ENCODE measurements at places on chromosomes 1 and 21.
A peak's percentile ranks its signal among the peaks of the same experiment; 100 is the strongest.

DNA sequence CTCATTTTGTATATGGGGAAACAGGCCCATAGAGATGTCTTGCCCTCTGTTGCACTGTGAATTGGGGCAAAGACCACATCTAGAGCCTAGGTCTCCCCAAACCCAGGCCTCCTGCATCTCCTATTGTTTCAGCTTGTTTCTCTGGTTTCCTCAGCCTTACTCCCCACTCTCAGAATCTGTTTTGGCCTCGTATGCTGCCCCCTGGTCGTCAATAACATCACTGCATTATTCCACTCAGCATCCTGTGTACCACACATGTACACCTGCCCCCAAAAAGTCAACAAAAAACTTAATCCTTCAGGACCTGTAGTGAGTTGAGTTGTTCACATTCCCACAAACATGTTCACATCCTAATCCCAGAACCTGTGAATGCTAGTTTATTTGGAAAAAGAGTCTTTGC, 184.8 kb downstream of the BRINP2 start:
- no peak for DNase-seq

DNA sequence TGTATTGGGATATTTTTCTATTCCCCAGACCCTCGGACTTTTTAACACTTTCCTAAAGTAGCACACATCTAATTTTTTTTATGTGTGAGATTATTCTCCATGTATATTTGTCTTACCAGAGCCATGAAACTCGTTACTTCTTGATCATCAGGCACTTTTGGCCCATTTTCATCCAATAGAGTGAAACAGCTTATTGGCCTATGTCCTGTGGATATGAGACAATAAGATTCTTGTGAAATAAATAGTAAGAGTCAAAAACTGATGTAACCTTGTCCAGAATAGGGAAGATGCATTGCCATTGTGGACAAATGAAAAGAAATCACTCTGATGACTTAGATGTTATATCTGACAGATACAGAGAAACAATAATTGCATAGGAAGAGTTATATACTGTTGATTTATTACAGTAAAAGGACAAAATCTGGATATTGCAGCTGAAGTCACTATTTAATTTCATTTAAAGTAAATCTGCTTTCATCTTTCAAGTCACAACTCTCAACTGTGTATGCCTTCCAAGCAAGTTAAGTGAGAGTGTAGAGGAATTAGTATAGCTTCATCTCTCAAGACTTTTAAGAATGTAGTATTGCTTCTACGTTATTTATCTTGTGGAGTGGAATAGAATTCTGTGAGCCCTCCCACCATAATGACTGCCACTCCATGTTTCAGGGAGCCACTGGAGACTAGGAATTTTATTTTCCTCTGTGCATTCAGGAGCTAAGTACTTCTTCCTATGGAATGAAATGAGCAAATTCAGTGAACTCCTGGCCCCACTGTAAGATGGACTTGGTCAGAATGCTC, 86.9 kb downstream of the ADAMTS1 start:
- DNase-seq, result no peak

- DNase-seq, result no peak
These were observed 132.9 kb downstream of the RHOU start for GRCh38 chr1:228867951-228868730.

DNA sequence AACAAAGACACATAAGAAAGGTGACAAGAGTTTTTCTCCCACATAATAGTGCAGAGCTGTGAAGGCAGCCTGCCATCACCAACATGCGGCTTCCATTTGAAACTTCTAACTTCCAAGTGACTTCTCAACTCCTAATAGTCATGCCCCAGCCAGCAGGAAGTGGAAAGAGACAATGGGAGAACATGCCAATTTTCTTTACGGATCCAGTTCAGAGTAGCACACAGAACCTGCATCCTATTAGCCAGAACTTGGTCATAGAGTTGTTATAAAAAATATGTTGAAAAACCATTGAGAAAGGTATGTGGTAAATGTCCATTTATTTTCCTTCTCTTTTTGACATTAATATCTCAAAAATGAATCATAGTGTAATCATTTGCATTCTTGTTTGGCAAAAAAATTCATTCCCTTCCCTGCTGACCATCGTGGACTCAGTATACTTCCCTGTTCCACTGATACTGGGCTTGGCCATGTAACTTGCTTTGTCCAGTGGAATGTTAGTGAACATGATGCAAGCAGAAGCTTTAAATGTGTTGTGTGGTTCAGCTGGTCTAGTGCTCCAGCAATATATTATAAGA, 197.4 kb downstream of the SEC16B start:
- DNase-seq, result no peak

GRCh38 chr21:26280148-26280547, 109.6 kb upstream of the APP start:
- no peak for DNase-seq

GRCh38 chr21:37631319-37632117, 264.9 kb downstream of the DYRK1A start:
- no peak for DNase-seq

- no peak for DNase-seq
These were observed 520 bp downstream of the TNFRSF18 start for GRCh38 chr1:1205769-1206375.

- no peak for DNase-seq
These were observed 202.0 kb downstream of the LRRC40 start for GRCh38 chr1:70003211-70003908.

DNA sequence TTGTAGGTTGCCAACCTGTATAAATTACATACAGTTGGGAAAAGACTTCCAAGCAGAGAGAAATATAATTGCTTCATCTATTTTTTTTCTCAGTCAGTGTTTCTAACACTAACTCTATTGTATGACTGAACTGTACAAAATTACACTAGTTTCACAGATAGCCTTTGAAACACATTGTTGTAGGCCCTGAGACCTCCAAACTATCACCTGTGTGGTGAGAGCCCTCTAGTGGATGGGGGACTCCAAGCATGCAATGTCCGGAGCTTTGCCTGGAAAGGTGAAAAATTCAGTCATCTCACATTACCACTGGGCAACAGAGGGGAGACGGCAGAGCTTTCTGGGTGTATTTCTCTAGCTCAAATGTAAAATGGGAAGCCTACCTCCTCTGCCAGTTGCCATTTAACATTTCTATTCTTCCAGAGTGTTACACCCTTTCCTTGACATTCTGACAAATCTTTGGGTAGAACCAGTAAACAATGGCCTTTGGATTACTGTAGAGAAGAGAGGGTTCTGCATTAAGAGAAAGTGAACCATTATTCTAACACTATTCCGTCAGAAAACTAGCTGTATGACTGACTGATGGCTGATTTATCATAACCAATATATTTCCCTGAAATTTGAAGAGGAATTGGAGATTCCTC, 212.2 kb downstream of the LYPLAL1 start:
- DNase-seq, result no peak

GRCh38 chr21:33733601-33734000, 91.3 kb downstream of the ITSN1 start:
- no peak for DNase-seq

DNA sequence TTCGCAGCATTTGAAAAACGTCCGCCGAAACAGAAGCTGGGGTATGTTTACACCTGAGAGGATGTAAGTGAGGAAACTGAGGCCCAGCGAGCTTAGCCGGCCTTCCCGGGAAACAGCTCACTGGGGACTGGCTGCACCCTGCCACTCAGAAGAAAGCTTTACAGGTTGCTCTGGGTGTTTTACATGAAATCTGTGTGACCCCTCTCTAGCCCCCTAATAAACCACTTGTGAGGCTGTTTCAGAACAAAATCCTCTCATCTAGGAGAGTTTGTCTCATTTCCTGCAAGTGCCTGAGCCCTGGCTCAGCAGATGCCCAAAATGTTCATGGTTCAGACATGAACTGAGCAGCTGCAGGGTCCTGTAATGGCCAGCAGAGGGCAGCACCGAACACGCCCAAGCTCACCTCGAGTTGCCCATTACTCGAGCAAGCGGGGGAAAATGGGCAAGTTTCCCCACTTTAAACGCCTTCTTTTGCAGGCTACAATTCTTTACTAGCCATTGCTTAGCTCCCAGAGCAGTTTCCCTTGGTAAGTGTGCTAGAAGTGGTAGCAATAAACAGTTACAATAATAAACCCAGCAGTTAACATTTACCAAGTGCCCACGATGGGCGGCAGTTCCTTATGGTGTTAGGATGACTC, 76.4 kb downstream of the FHAD1 start:
- peak; percentile 57 for DNase-seq

DNA sequence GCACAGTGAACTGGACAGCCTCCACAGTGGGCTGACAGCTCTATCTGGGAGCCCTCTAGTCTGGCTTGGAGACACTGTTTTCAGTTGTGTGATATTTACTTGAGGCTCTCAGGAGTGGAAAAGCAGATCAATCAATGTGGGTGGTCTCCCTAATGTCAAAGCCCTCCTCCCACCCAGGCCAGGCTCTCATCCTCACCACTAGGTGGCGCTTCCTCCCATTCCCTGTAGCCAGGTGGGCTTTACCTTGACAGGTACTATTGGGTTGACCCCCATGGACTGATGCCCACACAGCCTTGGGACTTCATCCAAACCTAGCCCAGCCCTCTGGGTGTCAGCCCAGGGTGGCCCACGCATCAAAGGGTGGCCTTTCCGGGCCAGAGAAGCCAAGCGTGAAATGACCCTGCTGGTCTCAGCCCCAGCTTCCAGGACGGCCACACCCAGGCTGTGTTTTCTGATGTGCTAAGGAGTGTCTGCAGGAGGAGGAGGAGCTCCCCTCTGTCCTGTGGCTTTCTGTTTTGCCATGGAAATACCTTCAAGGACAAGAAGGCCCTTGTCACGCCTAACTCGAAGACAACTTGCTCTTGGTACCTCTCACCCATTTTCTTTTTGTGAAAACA, 54.0 kb downstream of the CLIC6 start:
- peak; percentile 4 for DNase-seq

DNA sequence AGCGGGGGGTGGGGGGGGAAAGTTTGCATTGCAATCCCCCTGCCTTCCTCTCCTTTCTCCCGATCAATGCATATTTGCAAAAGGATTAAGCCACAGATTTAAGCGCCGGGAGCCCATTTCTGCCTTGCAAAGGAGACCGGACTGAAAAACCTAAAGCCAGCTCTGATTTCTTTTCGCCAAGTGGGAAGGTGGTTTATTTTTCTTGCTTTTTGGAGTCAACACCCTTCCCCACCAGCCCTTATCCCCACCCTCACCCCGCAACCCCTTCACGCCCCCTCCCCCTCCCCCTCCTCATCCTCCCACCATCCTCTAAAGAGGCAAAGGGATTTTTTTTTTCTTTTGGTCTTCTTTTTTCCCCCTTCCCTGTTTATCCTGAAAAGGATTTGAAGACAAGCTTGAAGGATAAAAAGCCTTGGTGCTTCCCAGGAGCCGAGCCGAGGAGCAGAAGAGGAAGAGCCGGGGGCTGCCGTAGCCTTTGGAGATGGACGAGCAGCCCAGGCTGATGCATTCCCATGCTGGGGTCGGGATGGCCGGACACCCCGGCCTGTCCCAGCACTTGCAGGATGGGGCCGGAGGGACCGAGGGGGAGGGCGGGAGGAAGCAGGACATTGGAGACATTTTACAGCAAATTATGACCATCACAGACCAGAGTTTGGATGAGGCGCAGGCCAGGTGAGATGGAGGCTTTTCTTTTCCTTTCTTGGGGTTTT, 513 bp downstream of the PBX1 start:
- no peak for DNase-seq

DNA sequence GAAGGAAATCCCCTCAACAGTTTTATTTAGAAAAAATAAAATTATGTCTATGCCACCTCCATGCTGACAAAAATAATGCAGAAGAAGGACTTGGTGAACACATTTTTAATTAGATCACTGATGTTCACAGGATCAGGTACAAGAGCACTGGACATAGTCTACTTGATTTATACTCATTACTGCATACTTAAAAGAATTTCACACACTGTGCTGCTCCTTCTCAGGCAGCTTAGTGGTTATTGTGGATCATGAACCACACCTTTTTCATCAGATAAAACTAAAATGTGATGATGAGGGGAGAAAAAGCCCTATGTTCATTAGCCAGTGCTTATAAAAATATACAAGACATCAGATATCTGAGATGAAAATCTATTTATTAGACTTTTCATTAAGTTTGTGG, 103.3 kb upstream of the DPH5 start:
- no peak for DNase-seq

- DNase-seq, result no peak
These were observed 17.2 kb upstream of the FYB2 start for GRCh38 chr1:56836359-56836758.

DNA sequence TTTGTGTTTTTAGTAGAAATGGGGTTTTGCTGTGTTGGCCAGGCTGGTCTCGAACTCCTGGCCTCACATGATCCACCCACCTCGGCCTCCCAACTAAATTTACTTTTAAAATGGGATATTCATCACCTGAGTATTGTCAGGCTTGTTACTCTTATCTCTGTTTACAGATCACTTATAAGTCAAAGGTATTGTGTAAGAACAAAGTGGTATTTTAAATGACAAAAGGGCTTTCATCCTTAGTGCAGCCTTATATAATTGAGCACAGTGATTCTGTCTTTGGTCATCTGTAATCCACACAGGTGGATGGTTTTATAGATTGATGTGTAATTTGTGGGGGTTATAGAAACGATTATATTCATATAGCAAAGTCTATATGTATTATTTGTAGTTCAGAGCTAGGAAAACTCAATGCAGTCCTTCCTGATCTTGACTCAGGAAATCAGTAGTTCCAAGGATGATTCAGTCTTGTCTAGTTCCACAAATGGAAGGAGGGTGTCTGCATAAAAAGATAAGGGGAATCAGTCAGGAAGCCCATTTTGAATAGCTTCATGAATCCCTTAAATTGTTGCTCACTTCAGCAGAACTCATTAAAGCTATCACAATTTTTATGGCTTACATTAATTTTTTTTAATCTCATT, 34.6 kb downstream of the STXBP3 start:
- DNase-seq, result no peak

DNA sequence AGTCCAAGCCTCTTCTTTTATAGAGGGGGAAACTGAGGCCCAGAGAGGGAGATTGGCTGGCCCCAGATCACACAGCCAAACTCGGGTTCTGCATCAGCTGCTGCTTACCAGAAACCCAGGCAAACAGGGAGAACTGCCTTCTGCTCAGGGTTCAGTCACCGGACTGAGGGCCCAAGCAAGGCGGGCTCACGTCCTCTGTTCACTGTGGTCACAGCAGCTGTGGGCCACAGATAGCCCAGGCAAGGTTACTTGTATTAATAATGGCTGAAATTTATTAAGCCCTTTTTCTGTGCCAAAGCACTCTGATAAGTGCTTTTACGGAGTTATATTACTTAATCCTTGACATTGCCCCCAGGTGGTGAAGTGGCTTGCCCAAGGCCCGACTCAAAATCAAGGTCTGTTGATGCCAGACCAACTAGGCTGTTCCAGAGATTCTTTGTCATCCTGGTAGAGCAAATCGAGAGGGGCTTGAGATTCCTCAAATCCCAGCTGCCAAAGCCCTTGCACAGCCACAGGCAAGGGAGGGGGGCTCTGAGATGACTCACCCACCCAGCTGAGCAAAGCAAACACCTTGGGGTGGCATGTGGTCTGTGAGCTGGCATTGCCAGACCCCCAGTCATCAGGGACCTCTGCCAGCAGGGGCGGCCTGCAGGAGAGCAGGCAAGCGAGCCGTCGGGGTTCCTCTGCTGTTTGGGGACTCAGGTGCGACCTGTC, 36.5 kb downstream of the EPHB2 start:
- DNase-seq, result no peak

- no peak for DNase-seq
These were observed 899.7 kb downstream of the ADGRL2 start for GRCh38 chr1:82700476-82700875.
